ENCODE measurements at places on chromosomes 5 and 9. TPM values are rescaled to one million over a fixed set of nuclear protein-coding genes. Genes with fewer than 3 reads are reported as not detected.

Gene FCN2
- not detected for total RNA-seq

Gene SPATA31A1
- total RNA-seq: not detected

Gene C1QTNF3
- total RNA-seq: 87.9 TPM

Gene DMRT3
- total RNA-seq: not detected

Gene ANKRD33B
- 4.4 TPM for total RNA-seq

Gene SLC2A8
- total RNA-seq: 20.8 TPM

GRCh38 chr5:36047384-36048160, 19.1 kb downstream of the UGT3A2 start:
- DNase-seq: no peak

DNA sequence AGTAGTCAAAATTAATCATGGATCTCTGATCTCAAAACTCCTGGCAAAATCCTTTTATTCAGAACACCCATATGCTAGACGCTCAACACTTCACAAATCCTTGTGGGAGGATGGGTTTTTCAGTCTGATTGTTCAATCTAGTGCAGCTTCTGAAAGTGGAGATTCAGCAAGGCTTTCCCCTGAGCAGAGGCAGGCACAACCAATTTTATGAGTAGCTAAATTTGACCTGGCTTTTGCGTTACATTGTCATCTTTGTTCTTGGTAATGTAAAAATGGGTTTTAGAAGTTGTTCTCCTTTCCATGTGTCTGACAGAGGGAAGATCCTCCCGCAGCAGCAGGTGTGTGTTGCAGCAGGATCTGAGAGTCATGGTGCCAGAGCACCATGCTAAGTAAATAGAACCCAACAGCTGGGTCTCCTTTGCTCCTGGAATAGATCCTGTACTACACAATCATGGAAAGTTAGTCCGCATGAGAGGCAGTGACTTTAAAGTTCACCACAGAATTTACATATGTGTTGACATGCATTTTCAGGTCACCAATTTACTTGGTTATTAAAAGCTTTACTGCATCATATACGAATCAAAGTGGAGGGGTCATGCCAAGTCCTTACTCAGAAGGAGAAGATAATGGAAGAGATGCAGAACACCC, 70.1 kb upstream of the MEF2C start:
- no peak for DNase-seq

DNA sequence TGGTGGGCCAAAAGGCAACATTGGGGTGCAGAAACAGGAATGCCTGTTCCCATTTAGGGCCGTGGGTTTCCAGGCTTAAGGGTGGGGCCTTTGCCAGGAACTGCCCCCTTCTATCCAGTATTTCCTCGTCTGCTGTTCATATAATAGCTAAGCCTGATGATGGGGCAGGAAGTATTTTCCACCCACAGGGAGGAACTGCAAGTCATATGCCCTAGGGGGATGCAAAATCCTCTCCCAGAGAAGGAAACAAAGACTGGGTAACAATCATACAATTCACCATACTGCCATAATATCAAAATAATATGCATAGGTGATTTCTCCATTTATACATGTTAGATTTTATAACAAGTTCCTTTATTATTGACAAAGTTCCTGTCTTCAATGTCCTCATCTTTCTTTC, 20.5 kb upstream of the RPS23 start:
- DNase-seq: no peak

GRCh38 chr5:154753792-154754191, 1.4 kb upstream of the LARP1 start:
- DNase-seq: peak; percentile 39

GRCh38 chr5:136192015-136192525, 892 bp downstream of the SMIM32 start:
- no peak for DNase-seq

DNA sequence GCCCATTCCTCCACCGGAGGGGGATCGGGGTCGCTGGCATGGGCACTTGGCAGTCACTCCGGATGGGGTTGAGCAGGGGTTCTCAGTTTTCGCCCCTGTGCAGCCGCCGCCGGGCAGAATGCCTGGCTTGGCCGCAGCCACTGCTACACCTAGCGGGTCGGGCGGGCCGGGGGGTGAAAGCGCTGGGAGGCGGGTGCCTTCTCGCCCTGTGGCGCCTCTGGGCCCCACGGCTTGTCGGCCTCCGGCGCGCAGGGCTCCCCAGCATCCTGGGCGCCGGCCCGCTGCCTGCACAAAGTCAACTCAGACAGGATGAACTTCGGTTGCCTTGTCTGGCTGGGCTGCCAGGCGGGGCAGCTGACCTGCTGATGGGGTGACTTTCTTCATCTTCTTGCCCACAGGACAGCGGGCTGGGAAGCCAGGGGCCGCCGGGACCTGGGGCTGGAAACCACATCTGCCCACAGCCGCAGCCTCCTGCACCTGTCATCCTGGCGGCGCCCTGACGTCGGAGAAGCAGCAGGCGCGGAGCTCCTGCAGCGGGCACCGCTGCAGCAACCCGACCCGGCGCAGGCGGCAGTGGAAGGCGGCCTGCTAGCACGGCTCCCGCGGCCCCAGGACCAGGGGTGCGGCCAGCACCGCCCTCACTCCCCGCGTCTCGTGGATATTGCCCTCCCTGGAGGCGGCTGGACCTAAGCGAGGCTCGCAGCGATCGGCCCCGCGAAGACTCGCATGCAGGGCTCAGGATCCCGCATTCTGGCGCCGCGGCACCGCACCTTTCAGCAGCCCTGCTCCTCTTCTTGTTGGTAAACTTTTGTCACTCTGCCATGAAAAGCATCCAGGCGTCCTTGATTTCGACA, 1.3 kb upstream of the ANKRD18A start:
- no peak for DNase-seq

DNA sequence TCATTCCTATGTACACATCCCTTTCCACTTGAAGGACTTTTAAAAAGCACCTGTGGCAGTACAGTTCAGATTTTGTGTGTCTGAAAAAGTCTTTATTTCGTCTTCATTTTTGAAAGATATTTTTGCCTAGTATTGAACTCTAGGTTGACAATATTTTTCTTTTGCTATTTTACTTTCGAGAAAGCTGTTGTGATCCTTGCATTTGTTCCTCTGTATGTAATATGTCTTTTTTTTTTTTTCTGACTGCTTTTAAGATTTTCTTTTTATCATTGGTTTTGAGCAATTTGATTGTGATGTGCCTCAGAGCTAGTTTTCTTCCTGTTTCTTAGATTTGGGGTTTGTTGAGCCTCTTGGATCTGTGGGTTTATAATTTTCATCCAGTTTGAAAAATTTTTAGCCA, 13.3 kb downstream of the LCP2 start:
- no peak for DNase-seq

- no peak for DNase-seq
Measured at GRCh38 chr5:17004441-17005106, 68.5 kb upstream of the MYO10 start.

DNA sequence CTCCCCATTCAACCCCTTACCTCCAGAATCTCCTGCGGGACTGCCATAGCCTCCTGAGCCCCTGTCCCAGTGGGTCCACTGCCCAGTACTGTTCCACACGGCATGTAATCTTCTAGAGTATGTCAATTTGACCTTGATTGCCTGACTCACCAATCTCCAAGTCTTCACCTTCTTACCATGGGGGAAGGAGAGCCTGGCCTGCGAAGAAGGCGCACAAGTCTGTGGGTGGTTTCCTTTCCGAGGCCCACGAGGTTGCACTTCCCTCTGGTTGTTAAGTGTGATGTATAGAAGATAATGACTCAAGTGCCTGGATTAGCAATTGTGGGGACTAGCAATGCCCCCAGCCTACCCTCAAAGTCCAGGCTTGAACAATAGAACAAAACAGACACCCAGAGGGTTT, 8.1 kb upstream of the TENT4A start:
- no peak for DNase-seq

Measured in urinary bladder (tissue), 4 donors.